LNCaP clone FGC (cell line): ENCODE measurements at places on chromosomes 11 and 22.

- no peak for DNase-seq
These were observed 1.2 kb downstream of the ACAD8 start for GRCh38 chr11:134254433-134255183.

- DNase-seq: no peak
These were observed 25.7 kb upstream of the MRPL17 start for GRCh38 chr11:6708876-6709275.

- DNase-seq: peak; percentile 63
These were observed 882 bp upstream of the MAP4K2 start for GRCh38 chr11:64803846-64804345.

- no peak for DNase-seq
These were observed 7.4 kb upstream of the CCDC34 start for GRCh38 chr11:27370374-27370773.

GRCh38 chr11:8801121-8801520 is 109.9 kb upstream of the AKIP1 start:
- no peak for DNase-seq

DNA sequence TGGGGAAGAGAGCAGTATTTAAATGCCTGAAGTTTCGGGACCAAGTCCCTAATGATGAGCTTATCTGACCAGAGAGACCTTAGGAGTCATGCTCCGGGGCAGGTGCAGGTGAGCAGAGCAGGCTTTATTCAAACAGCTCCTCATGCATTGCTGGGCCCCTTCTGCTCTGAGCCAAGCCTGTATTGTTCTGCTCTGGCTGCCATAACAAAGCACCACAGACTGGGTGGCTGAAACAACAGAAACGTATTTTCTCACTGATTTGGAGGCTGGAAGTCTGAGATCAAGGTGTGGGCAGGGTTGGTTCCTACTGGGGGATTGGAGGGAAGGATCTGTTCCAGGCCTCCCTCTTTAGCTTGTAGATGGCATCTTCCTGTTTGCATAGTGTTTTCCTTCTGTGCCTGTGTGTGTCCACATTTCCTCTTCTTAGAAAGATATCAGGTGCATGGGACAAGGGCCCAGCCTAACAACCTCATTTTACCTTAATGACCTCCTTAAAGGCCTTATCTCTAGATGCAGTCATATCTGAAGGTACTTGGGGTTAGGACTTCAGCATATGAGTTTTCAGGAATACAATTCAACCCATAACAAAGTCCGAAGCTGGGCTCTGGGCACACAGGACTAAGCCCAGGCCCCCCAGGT is 97.1 kb upstream of the PARVA start:
- peak; percentile 40 for DNase-seq

GRCh38 chr11:11313426-11313825 is 39.6 kb downstream of the CSNK2A3 start:
- DNase-seq: no peak

DNA sequence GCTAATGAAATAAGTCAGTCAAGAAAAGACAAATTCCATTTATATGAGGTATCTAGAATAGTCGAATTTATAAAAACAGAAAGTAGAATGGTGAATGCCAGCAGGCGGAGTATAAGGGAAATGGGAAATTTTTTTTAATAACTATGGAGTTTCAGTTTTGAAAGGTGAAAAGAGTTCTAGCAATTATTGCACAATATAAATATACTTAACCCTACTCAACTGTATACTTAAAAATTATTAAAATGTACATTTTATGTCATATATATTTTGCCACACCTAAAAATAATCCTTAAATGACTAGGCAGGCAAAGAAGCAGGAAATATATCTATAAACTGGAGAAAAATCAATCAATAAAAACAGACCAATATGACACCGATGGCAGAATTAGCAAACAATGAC is 196.5 kb upstream of the UBASH3B start:
- no peak for DNase-seq

DNA sequence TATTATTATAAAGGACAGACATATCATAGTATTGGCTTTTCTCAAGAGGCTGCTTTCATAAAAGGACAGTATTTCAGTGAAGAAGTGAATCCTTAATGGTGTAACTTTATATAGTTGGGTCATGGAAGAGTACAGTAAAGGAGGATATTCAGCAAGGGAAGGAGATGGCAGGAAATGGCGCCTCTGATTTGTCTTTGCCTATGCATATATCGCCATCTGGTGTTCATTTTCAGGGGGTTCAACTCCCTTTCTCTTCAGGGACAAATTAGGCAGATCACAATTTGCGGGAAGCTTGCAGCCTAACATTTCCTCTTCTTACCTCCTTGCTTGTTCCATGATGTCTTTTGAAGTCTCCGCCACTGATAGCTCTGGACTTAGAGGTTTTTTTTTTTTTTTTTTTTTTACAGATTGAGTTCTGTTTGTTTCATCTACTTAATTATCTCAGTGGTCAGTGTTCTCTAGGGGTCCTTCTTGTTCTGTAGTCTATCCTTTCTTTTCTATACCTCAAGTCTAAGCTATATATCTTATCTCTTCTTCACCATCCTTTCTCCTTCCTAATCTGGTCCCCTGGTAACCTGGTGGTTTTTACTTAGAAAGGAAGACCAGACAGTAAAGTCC is 21.8 kb upstream of the RRM1 start:
- peak; percentile 54 for DNase-seq

DNA sequence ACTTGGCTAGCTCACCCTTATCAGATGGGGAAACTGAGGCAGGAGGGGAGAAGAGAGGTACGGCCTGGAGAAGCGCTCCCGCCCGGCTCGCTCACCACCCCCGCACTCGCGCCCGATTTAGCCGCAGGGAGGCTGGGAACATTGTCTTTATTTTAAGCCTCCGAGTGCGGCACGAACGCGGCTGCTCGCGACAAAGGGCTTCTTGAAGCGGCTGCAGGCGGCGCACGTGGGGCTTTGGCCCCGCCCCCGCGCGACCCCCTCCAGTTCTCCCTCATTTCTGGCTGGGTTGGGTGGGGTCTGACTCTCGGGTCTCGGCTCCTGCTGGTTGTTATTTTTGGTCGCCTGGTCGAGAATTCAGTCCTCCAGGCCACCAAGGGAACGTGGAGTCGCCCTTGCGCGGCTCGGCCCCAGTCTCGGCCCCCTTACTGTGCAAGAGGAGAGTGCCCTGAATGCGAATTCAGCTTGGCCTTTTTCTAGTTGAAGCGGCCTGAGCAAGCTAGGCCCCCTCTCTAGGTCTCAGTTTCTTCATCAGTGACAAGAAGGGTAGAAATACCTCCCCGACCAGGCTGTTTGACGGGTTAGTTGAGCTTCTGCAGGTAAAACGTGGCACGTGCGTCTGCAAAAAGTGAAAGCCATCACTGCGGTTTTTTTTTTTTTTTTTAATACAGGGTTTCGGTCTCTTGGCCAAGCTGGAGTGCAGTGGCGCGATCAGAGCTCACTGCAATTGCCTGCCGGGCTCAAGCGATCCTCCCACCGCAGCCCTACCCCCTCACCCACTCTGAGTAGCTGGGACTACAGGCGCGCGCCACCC is 2.6 kb upstream of the CHRM1 start:
- no peak for DNase-seq

DNA sequence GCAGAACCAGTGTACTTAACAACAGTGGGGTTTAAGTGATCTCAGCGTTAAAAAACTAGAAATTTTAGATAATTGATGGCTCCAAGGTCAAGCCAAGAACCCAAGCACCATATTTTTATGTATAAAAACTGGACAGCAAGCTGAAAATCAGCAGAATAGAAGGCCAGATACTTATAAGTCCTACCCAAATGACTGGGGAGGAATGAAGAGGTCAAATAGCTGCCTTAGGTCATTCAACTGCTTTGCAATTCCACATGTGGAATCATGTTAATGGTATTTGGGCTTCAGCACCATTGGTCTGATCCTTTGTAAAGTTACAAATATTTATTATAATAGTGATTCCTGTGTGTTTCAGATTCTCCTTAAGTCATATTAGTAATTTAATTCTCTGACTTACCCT is 108.4 kb downstream of the FAT3 start:
- no peak for DNase-seq

- no peak for DNase-seq
These were observed 26.5 kb downstream of the SYT13 start for GRCh38 chr11:45259592-45259991.

DNA sequence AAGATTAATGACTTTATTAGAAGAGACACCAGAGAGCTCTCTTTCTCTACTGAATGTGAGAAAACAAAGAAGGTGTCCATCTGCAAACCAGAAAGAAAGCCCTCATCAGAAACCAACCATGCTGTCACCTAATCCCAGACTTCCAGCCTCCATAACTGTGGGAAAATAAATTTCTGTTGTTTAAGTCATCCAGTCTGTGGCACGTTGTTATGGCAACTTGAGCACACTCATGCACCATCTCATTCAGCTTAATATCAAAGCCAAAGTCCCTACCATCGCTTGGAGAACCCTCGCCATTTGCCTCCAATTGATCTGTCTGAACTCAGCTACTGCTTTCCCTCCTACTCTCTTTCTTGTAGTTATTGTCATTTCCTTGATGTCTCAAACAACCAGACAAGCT is 766.1 kb upstream of the ARHGAP42 start:
- DNase-seq: no peak

GRCh38 chr11:68584097-68584496 is 100.2 kb upstream of the GAL start:
- no peak for DNase-seq

DNA sequence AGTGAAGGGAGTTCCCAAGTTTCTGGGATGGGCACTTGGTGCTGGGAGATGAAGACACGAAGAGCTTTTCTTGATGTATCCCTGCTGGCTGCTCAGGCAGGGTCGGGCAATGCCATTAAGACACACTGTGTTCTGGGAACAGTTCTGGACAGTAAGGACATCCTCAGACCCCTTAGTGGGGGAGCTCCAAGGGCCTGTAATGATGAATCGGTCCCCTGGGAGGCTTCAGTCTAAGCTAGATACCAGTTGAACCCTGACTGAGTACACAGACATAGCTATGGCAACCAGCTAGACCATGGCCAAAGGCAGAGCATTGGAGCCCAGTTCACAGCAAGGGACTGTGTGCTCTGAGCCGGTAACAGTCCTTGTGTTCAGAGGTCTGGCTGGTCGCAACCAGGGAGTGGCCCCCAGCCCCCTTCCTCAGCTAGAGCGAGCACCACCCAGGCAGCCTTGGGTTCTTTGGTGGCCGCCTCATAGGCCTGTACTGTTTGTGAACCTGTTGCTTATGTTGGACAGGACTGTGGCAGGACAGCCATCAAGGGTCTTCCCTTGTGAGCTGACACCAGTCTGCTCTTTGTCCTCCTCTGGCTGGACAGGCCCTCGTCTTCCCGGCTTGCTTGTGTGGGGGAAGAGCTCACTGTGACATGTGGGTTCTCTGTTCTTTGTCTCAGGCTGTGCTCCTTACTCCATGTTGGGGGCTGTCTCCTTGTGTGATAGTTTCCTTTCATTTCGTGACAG is 25.0 kb downstream of the MED15 start:
- DNase-seq: no peak

- no peak for DNase-seq
These were observed 123.9 kb upstream of the NARS2 start for GRCh38 chr11:78698612-78699011.

DNA sequence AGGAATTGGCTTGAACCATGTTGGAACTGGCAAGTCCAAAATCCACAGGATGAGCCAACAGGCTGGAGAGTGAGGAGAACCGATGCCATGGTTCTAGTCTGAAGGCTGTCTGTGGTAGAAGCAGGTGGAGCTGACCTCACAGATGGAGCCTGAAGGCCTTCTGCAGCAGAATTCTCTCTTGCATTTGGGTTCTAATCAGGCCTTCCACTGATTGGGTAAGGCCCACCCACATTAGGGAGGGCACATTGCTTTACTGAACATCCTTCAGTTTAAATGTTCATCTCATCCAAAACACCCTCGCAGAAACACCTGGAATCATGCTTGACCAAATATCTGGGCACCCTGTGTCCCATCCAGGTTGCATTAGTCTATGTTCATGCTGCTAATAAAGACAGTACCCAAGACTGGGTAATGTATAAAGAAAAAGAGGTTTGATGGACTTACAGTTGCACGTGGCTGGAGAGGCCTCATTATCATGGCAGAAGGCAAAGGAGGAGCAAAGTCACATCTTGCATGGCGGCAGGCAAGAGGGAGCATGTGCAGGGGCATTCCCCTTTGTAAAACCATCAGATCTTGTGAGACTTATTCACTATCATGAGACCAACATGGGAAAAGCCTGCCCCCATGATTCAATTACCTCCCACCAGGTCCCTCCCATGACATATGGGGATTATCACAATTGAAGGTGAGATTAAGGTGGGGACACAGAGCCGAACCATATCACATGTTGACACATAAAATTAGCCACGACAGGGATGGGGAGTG is 15.9 kb downstream of the SMIM38 start:
- no peak for DNase-seq

DNA sequence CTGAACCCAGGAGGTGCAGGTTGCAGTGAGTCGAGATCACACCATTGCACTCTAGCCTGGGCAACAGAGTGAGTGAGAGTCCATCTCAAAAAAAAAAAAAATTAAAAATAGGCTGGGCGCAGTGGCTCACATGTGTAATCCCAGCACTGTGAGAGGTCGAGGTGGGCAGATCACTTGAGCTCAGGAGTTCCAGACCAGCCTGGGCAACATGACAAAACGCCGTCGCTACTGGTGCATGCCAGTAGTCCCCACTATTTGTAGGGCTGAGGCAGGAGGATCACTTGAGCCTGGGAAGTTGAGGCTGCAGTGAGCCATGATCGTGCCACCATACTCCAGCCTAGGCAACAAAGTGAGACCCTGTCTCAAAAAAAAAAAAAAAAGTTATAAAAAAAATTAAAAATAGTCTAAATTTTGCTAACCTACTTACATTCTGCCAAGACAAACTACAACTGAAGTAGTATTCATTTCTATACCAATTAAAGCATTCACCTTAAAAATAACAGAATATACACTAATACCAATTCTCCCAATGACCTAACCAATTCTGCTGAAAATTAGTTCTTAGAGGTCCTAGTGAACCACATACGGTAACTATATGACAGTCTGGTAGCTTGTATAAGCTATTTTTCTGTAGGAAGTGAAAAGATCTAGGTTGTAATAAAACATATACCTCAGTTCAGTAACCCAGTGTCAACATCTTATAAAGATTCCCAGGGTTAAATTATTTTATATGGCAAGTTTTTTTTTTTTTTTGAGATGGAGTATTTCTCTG is 7.1 kb downstream of the DDX6 start:
- no peak for DNase-seq

GRCh38 chr11:64458997-64459396 is 100.0 kb downstream of the RPS6KA4 start:
- no peak for DNase-seq

DNA sequence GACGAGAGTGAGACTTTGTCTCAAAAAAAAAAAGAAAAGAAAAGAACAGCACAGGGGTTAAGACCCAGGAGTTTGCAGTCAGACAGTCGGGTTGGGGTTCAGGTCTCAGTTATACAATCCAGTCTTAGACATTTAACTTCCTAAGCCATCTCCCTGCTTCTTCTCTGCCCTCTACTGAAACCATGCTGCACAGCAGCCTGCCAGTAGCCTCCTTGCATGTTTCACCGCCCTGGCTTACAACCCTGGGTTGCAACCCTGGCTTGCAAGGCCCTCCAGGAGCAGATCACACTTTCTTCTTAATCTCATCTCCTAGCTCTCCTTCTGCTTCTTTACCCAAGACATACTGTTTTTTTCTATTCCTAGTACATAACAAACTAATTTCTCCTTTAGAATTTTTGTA is 5.9 kb upstream of the B3GAT3 start:
- no peak for DNase-seq
